Uterus (tissue), 4 donors: ENCODE measurements at places on chromosomes 11 and 22. TPM values are rescaled to one million over a fixed set of nuclear protein-coding genes. Genes with fewer than 3 reads are reported as not detected.

DNA sequence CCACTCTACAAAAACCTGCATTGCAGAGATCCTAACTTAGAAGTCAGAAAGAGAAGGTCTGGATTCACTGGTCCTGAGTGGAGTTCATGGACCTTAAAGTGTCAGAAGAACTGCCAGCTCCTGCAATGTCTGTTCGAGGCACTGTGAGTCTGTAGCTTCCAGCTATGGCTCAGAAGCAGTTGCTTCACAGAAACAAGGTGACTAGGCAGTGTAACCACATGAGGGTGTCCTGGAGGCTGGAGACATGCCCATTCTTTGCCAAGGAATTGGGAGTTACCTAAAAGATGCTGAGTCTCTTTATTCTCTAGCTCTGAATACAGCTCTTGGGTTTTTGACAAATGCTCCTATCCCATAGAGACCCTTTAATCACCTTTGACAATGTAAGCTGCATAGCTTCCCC, 130.5 kb downstream of the SPON1 start:
- H3K36me3 ChIP-seq: no peaks in the 10 kb centered on the region
- H3K27ac ChIP-seq: no peak overlapping the region
- DNase-seq: no peak
- no peaks in the 10 kb centered on the region for H3K4me1 ChIP-seq
- H3K27me3 ChIP-seq: no peaks in the 10 kb centered on the region

- H3K4me3 ChIP-seq: no peak overlapping the region
- no peaks in the 10 kb centered on the region for H3K4me1 ChIP-seq
- no peak for DNase-seq
- no peaks in the 10 kb centered on the region for H3K36me3 ChIP-seq
Measured at GRCh38 chr11:126485021-126485792, 129.7 kb downstream of the ST3GAL4 start.

- no peaks in the 10 kb centered on the region for H3K36me3 ChIP-seq
- H3K27me3 ChIP-seq: no peaks in the 10 kb centered on the region
- H3K27ac ChIP-seq: no peak overlapping the region
- no peak overlapping the region for H3K4me3 ChIP-seq
Measured at GRCh38 chr22:42768385-42769035, 47.8 kb upstream of the A4GALT start.

- no peak overlapping the region for H3K27ac ChIP-seq
- DNase-seq: no peak
- H3K4me1 ChIP-seq: peaks cover 16% of the 10 kb centered on the region
- H3K36me3 ChIP-seq: no peaks in the 10 kb centered on the region
Measured at GRCh38 chr22:35315855-35316745, 16.4 kb downstream of the TOM1 start.

DDTL gene
- 3.4 TPM for total RNA-seq
